Mesenchymal stem cell (in vitro differentiated cells and primary cell): ENCODE measurements at places on chromosomes 12 and 14.

GRCh38 chr12:25456474-25456873, 96.6 kb downstream of the LMNTD1 start:
- no peaks in the 10 kb centered on the region for H3K36me3 ChIP-seq
- no peak overlapping the region for H3K27ac ChIP-seq
- H3K27me3 ChIP-seq, result no peaks in the 10 kb centered on the region
- no peak overlapping the region for H3K4me3 ChIP-seq
- no peak for DNase-seq
- H3K4me1 ChIP-seq, result no peaks in the 10 kb centered on the region

GRCh38 chr14:36479344-36479743, 40.7 kb downstream of the NKX2-1 start:
- H3K4me1 ChIP-seq, result no peaks in the 10 kb centered on the region
- peaks cover 6% of the 10 kb centered on the region for H3K27me3 ChIP-seq
- H3K4me3 ChIP-seq, result no peak overlapping the region
- no peaks in the 10 kb centered on the region for H3K36me3 ChIP-seq
- no peak overlapping the region for H3K27ac ChIP-seq

DNA sequence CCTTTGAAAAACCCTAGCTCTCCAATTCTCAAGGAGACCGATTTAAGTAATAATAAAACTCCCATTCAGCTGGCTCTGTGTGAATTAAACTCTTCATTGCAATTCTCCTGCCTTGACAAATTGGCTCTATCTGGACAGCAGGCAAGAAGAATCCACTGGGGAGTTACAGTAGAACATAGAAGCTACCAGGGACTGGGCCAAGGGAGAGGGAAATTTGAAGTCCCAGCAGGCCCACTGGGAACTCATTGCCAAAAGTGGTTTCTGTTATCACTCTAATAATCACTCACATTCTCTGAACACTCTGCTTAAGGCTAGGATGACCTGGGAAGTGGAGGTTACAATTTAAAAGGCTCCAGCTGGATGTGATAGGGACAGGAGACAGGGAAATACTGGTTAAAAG, 384.5 kb upstream of the CCDC196 start:
- no peak for DNase-seq
- H3K4me3 ChIP-seq, result no peak overlapping the region
- no peaks in the 10 kb centered on the region for H3K36me3 ChIP-seq
- H3K27ac ChIP-seq, result no peak overlapping the region
- H3K4me1 ChIP-seq, result no peaks in the 10 kb centered on the region

- no peak within 1 kb of the TSS for H3K4me3 ChIP-seq
- DNase-seq, result no peak
- H3K27me3 ChIP-seq, result no peaks in the 10 kb centered on the region
- H3K4me1 ChIP-seq, result peaks cover 7% of the 10 kb centered on the region
- H3K27ac ChIP-seq, result no peak within 1 kb of the TSS
Observed at GRCh38 chr12:14938301-14938700, at the start of gene ERP27. Gene ERP27, minus strand, starts transcription at chr12:14938537. Its CDS starts 29 bp downstream, at chr12:14938508.

DNA sequence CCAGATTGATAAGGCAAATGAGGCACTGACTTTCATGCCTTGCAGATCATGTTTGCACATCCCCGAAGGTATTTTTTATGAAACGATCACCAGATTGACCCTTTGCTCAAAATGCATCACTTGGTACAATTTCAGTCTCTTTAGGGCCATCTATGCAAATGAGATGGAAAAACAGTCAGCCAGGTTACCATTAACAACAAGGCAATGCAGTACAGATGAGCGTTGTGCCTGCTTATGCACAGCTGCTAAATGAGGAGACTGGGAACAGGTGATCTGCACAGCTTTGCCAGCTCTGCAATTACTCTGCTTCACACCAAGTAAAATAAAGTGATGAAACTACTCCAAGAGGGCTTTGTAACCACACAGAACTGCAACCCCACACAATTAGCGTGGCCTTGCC, 26.1 kb upstream of the PLEKHG7 start:
- DNase-seq, result no peak
- H3K4me3 ChIP-seq, result no peak overlapping the region
- H3K4me1 ChIP-seq, result peaks cover 2% of the 10 kb centered on the region
- no peak overlapping the region for H3K27ac ChIP-seq

GRCh38 chr14:99036611-99037293, 235.2 kb downstream of the BCL11B start:
- H3K4me1 ChIP-seq, result no peaks in the 10 kb centered on the region
- H3K27ac ChIP-seq, result no peak overlapping the region
- H3K27me3 ChIP-seq, result peaks cover 3% of the 10 kb centered on the region
- no peaks in the 10 kb centered on the region for H3K36me3 ChIP-seq
- no peak overlapping the region for H3K4me3 ChIP-seq
- no peak for DNase-seq

DNA sequence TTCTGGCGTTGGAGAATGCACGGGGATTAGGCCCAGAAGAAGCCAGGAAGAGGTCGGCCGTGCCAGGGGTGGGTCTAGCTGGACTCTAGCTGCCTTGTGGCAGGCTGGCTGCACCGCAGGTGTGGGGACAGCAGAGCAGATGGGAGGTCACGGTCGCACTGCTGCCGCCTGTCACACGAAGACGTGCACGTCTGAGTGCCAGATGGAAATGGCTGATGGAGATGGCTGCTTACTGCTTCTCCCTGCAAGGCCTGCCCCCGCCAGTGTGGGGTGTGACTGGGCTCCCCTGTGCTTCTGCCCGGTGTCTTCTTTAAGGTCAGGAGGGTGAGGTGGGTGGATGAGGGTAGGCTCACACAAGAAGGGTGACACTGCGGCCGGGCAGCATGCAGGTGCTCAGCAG, 79.0 kb downstream of the MOK start:
- no peak for DNase-seq
- peaks cover 66% of the 10 kb centered on the region for H3K36me3 ChIP-seq
- peaks cover 13% of the 10 kb centered on the region for H3K4me1 ChIP-seq
- no peak overlapping the region for H3K27ac ChIP-seq

- H3K27ac ChIP-seq, result no peak overlapping the region
- no peaks in the 10 kb centered on the region for H3K27me3 ChIP-seq
- H3K36me3 ChIP-seq, result no peaks in the 10 kb centered on the region
- no peaks in the 10 kb centered on the region for H3K4me1 ChIP-seq
Observed at GRCh38 chr14:63656194-63656593, 14.5 kb upstream of the WDR89 start.

DNA sequence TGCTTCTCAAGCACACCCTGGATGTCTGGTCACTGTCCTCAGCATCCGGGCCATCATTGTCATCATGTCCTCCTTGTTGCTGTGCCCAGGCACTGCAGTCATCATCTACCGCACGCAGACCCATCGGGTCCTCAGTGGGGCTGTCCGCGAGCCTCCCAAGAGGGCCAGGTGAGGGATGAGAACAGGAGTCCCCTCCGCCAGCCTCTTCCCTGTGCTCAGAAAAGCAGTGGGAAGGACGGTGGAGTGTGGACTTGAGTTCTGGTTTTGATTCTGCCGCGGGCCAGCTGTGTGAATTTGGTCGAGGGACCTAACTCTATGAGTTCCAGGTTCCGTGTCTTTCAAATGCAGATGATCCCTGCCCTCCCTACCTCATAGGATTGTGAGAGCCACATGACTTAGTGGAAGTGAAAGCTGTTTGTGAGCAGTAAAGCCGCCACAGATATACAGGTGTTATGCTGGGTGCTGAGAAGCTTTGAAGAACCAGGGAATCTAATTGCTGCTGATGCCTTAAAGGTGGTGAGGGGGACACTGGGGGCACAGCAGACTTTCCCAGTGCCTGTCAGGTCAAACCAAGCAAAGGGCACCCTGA, 122.9 kb upstream of the RAP1B start:
- no peak overlapping the region for H3K27ac ChIP-seq
- DNase-seq, result no peak
- no peak overlapping the region for H3K4me3 ChIP-seq
- H3K36me3 ChIP-seq, result no peaks in the 10 kb centered on the region
- no peaks in the 10 kb centered on the region for H3K27me3 ChIP-seq
- no peaks in the 10 kb centered on the region for H3K4me1 ChIP-seq

GRCh38 chr14:85817430-85817829, 287.5 kb downstream of the FLRT2 start:
- H3K27me3 ChIP-seq, result no peaks in the 10 kb centered on the region
- no peak overlapping the region for H3K27ac ChIP-seq
- DNase-seq, result no peak

- no peak overlapping the region for H3K27ac ChIP-seq
- no peaks in the 10 kb centered on the region for H3K27me3 ChIP-seq
- H3K36me3 ChIP-seq, result peaks cover 9% of the 10 kb centered on the region
- no peaks in the 10 kb centered on the region for H3K4me1 ChIP-seq
Observed at GRCh38 chr12:94405413-94406116, 54.1 kb downstream of the CEP83 start.

DNA sequence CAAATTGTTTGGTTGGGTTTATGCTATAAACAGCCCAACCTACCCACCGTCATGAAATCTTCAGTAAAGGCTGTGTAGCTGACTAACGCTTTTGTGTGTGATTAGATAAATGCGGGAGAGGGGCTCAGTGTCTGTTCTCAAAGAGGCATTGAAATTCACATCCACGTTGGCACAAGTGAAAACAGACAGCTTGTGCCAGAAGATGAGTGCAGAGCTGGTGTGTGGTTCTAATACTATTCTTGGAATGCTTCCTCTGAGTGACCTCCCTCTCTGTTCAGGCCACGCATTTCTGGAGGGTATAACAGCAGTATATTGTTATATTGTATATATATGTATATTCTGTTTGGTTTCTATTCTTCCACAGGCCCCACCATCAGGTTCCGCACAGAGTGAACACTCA, 263.8 kb downstream of the APAF1 start:
- no peaks in the 10 kb centered on the region for H3K4me1 ChIP-seq
- no peaks in the 10 kb centered on the region for H3K27me3 ChIP-seq
- no peak overlapping the region for H3K4me3 ChIP-seq
- no peak for DNase-seq
- H3K36me3 ChIP-seq, result no peaks in the 10 kb centered on the region
- H3K27ac ChIP-seq, result no peak overlapping the region

DNA sequence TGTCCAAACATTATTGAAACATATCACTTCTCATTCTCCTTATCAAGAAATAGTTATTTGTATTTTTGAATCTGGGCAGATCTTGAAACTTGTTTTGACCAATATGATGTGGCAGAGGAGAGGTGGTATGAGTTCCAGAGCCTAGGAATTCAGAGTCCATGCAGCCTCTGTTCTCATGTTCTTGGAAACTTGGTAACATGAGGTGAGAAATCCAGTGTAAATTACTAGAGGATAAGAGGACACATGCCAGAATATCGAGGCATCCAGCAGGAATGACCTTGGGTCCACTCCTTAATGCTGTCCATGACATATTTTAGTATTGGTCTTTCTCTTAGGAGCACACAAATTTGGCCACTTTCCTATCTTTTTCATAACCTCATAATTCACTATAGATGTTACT, 1374.6 kb downstream of the FSCB start:
- H3K4me3 ChIP-seq, result no peak overlapping the region
- H3K27ac ChIP-seq, result no peak overlapping the region
- DNase-seq, result no peak
- no peaks in the 10 kb centered on the region for H3K4me1 ChIP-seq

GRCh38 chr14:61129168-61129745, 148.2 kb downstream of the SLC38A6 start:
- no peaks in the 10 kb centered on the region for H3K36me3 ChIP-seq
- H3K27ac ChIP-seq, result no peak overlapping the region
- no peaks in the 10 kb centered on the region for H3K27me3 ChIP-seq
- peaks cover 13% of the 10 kb centered on the region for H3K4me1 ChIP-seq
- DNase-seq, result no peak
- no peak overlapping the region for H3K4me3 ChIP-seq

DNA sequence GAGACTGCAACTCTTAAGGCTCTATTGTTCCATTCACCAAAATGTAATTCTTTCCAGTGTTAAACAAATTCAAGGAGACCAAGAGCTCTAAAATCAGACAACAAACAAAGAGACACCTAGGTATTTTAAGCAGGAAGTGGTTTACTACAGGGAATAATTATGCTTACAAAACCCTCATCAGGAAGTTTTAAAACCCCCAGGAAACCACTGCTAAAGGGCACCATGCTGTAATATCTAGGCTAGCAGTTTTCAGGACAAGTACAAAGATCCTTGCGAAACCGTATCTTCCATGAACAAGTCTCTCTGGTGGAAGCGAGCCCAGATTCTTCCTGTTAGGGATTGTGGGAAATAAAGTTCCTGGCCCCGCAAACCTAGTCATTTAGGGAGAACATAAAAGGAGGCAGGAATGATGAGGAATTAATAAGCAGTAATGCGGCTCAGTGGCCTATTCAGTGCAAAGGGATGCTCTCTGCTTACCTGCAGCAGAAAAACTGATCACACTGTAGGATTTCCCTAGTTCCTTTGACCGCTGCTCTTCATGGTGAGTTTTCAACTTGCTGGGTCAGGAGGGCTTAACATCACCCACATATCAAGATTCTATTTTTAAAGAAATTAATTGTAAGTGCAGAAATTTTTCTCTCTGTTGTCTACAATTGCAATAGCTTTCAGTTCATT, 42.8 kb downstream of the ACSM4 start:
- DNase-seq, result no peak
- H3K4me3 ChIP-seq, result no peak overlapping the region
- no peaks in the 10 kb centered on the region for H3K4me1 ChIP-seq
- no peaks in the 10 kb centered on the region for H3K36me3 ChIP-seq
- no peak overlapping the region for H3K27ac ChIP-seq

GRCh38 chr12:56914256-56914655, 20.0 kb downstream of the SDR9C7 start:
- H3K36me3 ChIP-seq, result no peaks in the 10 kb centered on the region
- H3K4me1 ChIP-seq, result no peaks in the 10 kb centered on the region
- no peak overlapping the region for H3K4me3 ChIP-seq
- peaks cover 15% of the 10 kb centered on the region for H3K27me3 ChIP-seq
- DNase-seq, result no peak

GRCh38 chr12:68785823-68786222, 22.2 kb upstream of the MDM2 start:
- no peaks in the 10 kb centered on the region for H3K36me3 ChIP-seq
- peaks cover 2% of the 10 kb centered on the region for H3K4me1 ChIP-seq
- H3K27me3 ChIP-seq, result no peaks in the 10 kb centered on the region
- H3K27ac ChIP-seq, result no peak overlapping the region
- H3K4me3 ChIP-seq, result no peak overlapping the region

DNA sequence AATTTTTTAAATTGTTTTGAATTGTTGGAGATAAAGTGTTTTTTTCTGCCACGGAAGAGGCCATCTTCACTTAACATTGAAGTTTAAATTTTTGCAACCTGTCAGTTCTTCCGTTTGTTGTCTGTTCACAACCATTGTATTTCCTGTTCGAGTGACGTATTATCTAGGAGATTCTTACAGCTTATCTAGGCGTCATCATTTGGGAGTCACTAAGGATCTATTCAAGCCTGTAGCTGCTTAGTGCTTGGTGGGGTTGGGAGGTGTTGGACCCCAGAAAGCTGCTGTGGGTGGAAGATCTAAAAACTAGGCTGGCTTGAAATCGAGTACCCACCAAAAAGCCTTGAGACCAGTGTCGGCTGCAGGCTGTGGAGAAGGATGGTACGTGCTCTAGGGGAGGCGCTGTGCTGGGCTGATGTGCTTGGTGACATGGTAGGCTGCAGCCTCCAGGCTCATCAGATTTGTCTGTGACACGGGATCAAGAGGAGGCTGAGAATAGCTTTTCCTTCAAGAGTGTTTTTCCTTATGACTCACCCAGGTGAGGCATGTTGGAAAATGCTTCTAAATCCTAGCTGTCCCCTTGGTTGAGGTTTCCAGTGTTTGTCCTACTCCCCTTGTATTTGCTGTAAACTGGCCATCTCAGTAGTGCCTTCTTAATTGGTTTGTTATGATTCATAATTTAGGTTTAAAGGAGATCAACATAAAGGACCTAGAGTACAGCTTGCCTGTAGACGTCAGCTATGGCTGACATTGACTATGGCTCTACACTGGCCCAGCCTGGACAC, 57.8 kb downstream of the ATG14 start:
- H3K27ac ChIP-seq, result no peak overlapping the region
- no peak overlapping the region for H3K4me3 ChIP-seq
- no peaks in the 10 kb centered on the region for H3K27me3 ChIP-seq
- H3K4me1 ChIP-seq, result peaks cover 4% of the 10 kb centered on the region
- peaks cover 50% of the 10 kb centered on the region for H3K36me3 ChIP-seq
- no peak for DNase-seq
